ENCODE measurements at places on chromosomes 2 and 18. TPM values are rescaled to one million over a fixed set of nuclear protein-coding genes. Genes with fewer than 3 reads are reported as not detected.

TSGA10 gene
- 4.4 TPM for total RNA-seq

HOXD13 gene
- not detected for total RNA-seq

HS1BP3 gene
- total RNA-seq: 71.3 TPM

PSTPIP2 gene
- 5.6 TPM for total RNA-seq

- no peaks in the 10 kb centered on the region for H3K27me3 ChIP-seq
- H3K27ac ChIP-seq: no peak overlapping the region
- no peaks in the 10 kb centered on the region for H3K36me3 ChIP-seq
- no peaks in the 10 kb centered on the region for H3K4me1 ChIP-seq
- no peak for DNase-seq
Measured at GRCh38 chr2:174902506-174903263, 102.5 kb downstream of the CHN1 start.

- peaks cover 10% of the 10 kb centered on the region for H3K4me1 ChIP-seq
- no peaks in the 10 kb centered on the region for H3K27me3 ChIP-seq
- no peak for DNase-seq
- no peak overlapping the region for H3K27ac ChIP-seq
Measured at GRCh38 chr18:23115683-23116096, 19.6 kb upstream of the CABLES1 start.

GRCh38 chr2:60512062-60512622 is 41.3 kb downstream of the BCL11A start:
- DNase-seq: no peak
- no peak overlapping the region for H3K27ac ChIP-seq
- no peaks in the 10 kb centered on the region for H3K36me3 ChIP-seq
- H3K27me3 ChIP-seq: no peaks in the 10 kb centered on the region
- H3K4me1 ChIP-seq: peaks cover 4% of the 10 kb centered on the region

- no peaks in the 10 kb centered on the region for H3K36me3 ChIP-seq
- no peaks in the 10 kb centered on the region for H3K27me3 ChIP-seq
- no peaks in the 10 kb centered on the region for H3K4me1 ChIP-seq
- no peak overlapping the region for H3K27ac ChIP-seq
- DNase-seq: no peak
Measured at GRCh38 chr18:5380586-5380985, 85.1 kb upstream of the ZBTB14 start.

- H3K36me3 ChIP-seq: no peaks in the 10 kb centered on the region
- no peak overlapping the region for H3K4me3 ChIP-seq
- H3K27ac ChIP-seq: no peak overlapping the region
- no peaks in the 10 kb centered on the region for H3K27me3 ChIP-seq
Measured at GRCh38 chr2:161613161-161613560, 11.1 kb upstream of the SLC4A10 start.

- H3K4me3 ChIP-seq: no peak overlapping the region
- DNase-seq: no peak
- H3K36me3 ChIP-seq: no peaks in the 10 kb centered on the region
Measured at GRCh38 chr18:78692105-78692504, 287.5 kb upstream of the SALL3 start.

GRCh38 chr2:204795156-204795555 is 249.9 kb downstream of the PARD3B start:
- DNase-seq: no peak
- H3K27ac ChIP-seq: no peak overlapping the region
- H3K36me3 ChIP-seq: no peaks in the 10 kb centered on the region
- no peak overlapping the region for H3K4me3 ChIP-seq
- H3K27me3 ChIP-seq: no peaks in the 10 kb centered on the region

GRCh38 chr2:25308599-25308998 is 33.1 kb downstream of the DNMT3A start:
- peaks cover 84% of the 10 kb centered on the region for H3K4me1 ChIP-seq
- no peaks in the 10 kb centered on the region for H3K36me3 ChIP-seq
- no peak overlapping the region for H3K4me3 ChIP-seq
- no peaks in the 10 kb centered on the region for H3K27me3 ChIP-seq

DNA sequence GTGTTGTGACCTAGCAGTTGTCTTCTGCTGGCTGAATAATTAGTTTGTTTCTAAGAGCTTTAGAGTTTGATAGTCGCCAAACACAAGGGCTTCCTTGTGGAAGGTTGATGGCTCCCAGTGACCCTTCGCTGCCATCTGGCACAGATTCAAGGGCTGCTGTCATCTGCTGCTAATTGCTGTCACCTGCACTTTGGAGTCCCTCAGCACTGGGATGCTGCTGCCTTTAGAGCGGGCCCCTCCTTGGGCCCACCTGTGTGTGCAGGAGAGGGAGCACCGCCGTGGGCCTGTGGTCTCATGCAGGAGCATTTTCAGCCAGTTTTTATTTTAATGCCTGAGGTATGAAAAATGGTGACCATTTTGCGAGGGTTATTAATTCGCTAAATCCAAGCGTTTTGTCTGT is 154.0 kb upstream of the NFATC1 start:
- H3K4me1 ChIP-seq: peaks cover 7% of the 10 kb centered on the region
- no peaks in the 10 kb centered on the region for H3K27me3 ChIP-seq
- no peaks in the 10 kb centered on the region for H3K36me3 ChIP-seq

All from esophagus muscularis mucosa (tissue), 4 donors.